ENCODE measurements at places on chromosomes 13 and 19.

DNA sequence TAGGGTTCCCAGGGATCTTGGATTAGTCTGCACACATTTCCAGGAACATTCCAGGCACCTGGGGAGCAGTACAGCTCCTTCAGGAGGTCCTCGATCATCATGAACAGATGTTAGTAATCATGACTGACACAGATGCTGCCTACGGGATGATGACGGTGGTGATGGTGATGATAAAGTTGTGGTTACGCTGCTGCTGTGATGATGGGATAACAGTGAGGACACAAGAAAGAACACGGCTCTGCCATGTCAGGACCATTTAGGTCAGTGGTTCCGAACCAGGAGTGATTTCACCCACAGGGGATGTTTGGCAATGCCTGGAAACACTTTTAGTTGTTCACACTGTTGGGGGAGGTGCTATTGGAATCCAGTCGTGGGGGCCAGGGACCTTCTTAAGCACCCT, 1193.0 kb downstream of the UQCRFS1 start:
- DNase-seq, result no peak

GRCh38 chr13:100394005-100394695, 194.4 kb downstream of the GGACT start:
- no peak for DNase-seq

DNA sequence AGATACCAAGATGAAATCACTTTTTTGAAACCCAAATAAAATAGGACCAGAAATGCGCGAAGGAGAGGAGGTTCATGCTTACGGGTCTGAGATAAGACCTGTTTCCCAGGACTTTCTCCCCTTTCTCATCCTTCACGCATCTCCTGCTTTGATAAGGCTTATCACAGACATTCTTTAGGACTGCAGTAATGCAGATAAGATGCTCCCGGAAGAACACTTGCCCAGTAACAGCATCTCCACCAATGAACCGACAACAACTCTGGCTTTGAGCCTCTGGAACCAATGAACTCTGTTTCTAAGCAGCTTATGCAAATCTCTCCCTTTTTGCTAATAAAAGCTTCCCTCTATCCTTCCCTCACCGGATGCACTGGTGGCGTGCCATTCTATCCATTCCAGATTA, 783.4 kb upstream of the ARGLU1 start:
- DNase-seq, result no peak

DNA sequence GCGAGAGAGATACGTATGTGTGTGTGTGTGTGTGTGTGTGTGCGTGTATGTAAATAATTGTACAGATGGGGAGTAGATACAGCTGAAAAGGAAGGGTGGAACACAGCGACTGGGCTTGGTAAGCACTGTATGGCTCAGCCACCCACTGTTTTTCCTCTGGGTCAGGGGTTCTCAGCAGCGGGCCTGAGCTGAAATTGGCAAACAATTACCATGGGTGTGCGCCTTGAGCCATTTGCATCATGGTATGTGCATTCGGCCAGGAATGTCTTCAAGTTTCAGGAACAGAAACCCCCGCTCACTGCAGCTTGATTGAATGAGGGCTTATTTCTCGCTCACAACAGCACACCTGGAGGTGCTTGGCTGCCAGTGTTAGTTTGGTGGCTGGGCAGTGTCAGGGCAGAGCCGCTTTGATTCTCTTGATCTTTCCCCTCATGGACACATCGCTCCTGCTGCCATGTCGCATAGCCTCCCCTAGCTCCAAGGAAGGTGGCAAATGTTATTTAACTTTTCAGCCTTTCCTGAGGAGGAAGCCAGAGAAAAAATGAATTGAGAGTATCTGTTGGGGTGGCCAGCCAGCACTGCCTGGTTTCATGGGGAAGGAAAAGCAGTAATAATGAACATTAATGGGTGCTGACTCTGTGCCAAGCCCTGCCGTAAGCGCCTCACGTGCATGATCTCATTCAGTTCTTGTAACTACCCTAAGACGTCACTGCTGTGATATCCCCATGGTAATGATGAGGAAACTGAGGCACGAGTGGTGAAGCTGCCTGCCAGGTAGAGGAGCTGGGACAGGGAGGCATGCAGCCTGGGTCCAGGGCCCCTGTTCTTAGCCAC, 126.9 kb downstream of the SIPA1L3 start:
- DNase-seq, result no peak

DNA sequence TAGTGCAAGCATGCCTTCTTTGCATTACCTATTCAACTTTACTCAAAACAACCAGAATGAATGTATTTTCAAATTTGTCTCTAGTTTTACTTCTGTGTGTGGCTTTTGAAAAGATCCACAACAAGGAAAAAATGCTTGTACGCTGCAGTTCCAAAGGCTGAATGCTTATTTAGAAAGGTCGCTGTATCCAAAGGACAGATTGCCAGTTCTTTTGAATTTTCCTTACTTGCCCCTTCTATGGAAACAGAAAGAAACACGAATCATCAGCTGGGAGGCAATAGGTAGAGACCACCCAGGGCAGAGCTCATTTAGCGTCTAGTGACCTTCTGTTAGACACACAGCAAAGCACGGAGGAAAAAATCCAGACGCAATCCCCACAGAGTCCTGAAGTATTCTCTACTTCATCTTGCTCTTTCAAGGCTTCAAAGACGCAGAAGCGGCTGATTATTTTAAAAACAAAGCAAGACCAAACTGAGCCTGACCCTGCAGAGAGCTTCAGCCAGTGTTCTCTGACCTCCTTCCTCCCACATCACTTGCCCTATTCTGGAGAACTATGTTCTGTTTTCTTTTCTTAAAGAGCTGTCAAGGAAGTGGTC, 674.6 kb upstream of the SGCG start:
- DNase-seq, result no peak

DNA sequence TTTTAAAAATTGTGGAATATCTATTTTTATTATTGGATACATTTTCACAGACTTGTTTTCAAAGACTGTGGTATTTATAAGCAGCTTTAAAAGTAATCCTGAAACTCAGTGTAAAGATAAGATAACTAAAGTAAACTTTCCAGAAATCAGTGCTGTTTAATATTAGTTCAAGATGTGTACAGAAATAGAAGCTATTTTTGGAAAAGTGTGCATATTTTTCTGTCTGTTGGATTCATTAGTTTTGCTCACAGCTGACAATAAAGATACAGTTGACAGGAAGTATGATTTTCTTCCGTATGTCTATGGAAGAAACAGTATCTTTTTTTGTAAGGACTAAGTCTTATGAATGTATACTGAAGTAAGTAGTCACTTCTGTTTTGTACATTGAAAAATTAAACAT, 85.9 kb downstream of the GJA3 start:
- no peak for DNase-seq

GRCh38 chr13:41610404-41610803, 153.1 kb downstream of the RGCC start:
- DNase-seq, result no peak

DNA sequence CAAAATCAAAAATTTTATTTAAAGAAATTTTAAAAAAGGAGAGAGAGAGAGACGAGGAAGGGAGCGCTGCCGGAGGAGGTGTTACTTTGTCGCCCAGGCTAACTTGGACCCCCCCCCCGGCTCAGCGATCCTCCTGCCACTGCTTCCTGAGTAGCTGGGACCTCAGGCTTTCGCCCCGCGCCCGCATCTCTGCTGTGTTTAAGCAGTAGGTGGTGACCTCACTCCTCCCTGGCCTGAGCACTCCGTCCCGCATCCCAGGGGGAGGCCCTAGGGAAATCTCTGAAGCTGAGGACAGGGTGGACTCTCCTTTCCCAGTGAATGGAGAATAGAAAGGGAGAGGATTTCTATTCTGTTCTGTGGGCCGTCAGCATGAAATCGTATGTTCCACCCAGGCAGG, 485 bp upstream of the ZNF845 start:
- peak; percentile 32 for DNase-seq

DNA sequence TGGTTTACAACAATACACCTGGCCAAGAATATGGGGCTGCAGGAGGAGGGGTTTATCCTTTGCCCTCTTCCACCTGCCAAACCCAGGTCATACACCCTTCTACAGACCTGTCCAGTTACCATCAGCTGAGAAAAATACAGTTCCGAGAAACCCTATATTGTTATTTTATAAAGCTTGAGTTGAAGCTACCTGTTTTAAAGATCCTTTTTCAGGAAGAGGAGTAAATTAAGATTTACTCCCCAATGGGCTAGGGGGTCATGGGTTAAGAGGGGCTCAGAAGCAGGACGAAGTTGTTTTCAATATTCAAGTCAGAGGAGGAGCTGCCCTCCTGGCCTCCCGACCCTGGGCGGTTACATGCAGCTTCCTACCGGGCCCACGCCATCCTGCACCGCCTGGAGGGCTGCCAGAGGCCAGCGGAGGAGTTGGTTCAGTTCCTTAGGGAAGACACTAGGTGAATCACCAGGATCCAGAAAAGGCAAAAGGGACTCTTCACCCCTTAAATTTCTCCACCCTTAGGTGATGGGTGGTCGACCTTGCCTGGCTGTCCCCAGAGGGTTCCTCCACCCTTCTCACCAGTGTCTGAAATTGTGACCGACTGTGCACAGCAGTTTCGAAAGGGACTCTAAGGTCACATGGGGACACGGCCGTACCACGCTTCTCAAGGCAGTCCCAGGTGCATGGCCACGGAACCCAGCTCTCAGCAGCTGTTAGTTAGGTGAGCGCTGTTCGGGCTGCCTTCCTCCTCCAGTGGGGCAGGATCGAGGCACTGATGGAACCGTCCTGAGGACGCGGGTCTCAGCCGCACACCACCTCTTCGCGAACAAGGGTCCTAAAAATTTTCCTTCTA, 1.2 kb downstream of the GJB2 start:
- DNase-seq, result no peak

DNA sequence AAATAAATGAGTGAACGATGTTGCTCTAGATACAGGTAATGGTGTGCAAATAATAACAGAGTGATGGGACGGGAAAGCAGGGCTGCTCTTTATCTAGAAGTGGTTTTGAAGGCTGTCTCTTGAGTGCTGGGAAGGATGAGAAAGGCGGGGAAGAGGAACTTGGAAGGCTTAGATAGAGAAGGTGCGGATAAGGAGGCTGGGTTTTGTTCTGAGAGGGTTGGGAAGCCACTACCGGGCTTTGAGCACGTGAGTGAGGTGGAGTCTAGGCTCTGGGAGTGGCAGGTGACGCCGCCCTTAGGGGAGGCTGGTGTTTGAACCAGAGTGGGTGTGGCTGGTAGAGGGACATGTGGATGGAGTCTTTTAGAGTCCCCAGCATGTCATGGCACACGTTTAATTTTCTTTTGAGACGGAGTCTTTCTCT, 811 bp downstream of the ARMC6 start:
- peak; percentile 78 for DNase-seq

GRCh38 chr13:101332583-101332982, 83.7 kb downstream of the NALCN start:
- no peak for DNase-seq

GRCh38 chr19:46000491-46001246, 5.4 kb downstream of the CCDC61 start:
- peak; percentile 85 for DNase-seq

DNA sequence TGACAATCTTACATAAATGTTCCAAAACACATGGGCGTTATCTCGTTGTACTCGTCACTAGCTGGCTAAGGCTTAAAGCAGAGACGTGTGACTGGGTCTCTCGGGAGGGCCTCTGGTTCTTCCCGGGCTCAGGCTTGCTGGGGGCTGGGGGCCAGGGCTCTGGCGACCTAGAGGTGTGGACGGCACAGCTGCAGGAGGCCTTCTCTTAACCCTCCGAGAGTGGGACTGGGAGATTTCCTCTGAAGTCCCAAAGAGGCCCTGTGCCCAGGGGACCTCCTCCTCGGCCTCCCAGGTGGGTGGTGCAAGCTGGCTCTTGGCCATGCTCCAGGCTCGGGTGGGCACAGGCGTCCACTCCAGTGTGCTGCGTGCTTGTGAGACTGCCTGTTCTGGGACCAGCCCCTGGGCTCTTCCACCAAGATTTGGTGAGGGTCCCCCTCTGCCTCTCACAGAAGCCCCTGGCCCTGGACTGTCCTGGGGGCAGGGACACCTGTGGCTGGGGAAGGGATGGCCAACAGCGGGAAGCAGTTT, 2.2 kb downstream of the CAPS start:
- no peak for DNase-seq

DNA sequence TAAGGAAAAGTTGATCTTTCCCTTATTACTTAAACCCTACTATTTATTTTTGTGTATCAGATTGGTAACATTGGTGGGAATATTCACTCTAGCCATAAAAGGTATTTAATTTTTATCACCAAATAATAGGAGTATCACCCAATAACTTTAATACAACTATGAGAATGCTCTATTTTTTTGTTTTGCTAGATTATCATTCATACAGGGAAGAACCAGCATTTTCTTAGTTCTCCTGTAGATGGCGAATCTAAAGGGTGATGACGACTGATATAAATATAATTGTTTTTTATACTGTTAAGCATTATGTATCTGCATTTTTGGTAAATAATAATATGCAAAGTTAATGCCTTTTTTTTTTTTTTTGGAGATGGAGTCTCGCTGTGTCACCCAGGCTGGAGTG, 7.9 kb upstream of the FRY start:
- DNase-seq, result no peak

GRCh38 chr13:51495316-51495715, 42.5 kb upstream of the INTS6 start:
- DNase-seq, result no peak

- DNase-seq, result no peak
Measured at GRCh38 chr13:104592127-104592526, 1525.9 kb upstream of the SLC10A2 start.

DNA sequence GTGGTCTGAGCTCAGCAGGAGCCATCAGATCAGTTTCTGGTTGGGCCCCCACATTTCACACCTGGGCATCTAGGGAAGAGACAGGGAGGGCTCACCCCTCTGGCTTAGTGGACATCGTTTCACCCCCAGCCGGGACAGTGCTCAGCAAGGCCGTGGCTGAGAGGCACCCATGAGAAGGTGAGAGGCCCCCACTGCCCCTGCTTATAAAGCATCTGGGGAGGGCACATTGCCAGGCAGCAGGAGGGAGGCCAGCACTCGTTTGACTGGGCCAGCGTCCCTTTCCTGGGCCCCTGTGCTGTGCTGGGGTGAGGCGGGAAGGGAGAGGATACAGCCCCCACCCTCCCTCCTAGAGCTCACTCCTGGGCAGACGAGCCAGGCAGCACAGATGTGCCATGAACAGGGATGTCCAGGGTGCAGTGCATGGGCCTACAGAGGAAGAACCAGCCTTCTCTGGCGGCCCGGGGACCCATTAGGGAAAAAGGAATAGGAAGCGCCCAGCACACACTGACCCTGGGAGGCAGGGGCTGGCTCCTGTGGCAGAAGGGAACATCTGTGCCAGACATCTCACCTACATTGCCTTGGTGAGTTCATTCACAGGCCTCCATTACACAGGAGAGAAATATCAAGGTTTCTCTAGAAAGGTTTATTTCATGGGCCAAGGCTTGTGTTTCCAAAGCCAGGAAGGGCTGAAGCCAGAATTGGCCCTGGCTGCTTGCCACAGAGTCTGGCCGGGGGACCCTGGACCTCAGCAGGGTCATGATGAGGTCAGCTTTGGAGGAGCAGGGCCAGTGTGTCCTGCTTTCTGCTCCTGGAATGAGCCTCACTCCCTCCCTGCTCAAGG, 7.7 kb downstream of the AP1M1 start:
- DNase-seq, result no peak

- no peak for DNase-seq
Measured at GRCh38 chr13:46213242-46213641, 1.5 kb downstream of the LRRC63 start.
